ENCODE measurements at places on chromosomes 6 and 20.

- no peak for DNase-seq
Observed at GRCh38 chr6:53391170-53391569, 42.4 kb upstream of the ELOVL5 start.

GRCh38 chr20:48906221-48906877 lies 15.2 kb upstream of the ARFGEF2 start:
- DNase-seq: no peak

GRCh38 chr6:23446469-23446967 lies 679.5 kb upstream of the NRSN1 start:
- DNase-seq: peak; percentile 59

DNA sequence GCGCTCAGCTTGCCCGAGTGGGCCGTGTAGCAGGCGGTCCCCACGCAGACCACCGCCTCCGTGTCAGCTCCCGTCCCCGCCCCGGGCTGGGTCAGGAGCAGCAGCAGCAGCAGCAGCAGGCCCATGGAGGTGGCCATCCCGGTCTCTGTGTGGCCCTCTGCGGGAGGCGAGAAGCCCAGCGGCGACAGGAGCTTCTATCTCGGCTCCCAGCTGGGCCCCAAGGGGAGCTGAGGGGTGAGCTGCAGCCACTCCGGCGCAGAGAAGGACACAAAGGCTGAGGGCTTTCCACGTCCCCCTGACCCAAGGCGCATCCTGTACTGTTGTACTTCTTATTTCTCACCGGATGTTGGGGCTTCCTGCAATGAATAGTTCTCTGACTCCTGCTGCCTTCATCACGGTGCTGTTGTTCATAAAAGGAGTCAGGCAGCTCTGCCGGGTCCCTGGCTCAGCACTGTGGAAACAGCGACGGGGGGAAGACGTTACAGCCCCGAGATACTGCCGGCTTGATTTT lies at the start of gene CD93:
TSS of gene CD93 (minus strand) at position 269 of the 511 bp plus-strand sequence. CDS start at position 137, 132 bp downstream.
- DNase-seq: peak; percentile 23

DNA sequence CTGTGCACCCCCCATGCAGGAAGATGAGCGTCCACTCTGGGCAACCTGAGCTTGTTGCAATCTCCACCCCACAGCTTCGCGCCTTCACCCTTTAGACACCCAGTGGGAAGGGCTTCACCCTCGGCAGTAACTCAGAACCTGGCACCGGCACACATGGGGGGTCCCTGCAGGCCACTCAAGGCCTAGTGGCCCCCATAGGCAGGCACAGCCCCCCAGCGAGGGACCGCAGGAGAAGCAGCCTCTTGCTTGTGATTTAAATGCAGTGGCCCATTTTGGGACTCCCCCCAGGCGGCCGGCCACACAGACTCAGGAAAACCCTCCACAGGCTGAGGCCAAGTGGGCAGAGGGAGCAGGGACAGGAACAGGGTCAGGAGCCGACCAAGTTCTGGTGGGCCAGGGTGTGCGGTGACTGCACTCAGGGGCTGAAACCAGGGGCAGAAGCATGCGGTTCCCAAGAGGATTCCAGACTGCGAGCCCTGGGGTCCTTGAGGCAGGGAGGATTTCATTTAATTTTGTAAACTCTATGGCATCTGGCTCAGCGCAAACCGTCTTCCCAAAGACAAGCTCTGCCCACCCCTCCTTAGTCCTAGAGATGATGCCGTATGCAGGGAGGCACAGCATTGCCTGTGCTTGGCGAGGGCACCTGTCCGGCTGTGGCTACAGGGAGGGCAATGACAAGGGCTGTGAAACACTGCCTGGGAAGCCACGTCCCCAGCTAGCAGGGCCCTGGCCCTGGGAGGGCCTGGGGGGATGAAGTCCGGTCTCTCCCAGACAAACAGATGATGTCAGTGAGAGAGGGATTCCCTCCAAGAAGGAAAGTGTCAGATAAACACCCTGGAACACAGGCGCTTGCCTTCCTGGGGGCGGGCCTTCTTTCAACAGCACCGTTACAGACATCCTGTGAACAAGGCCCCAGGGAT lies 52.9 kb upstream of the GPR31 start:
- DNase-seq: no peak
